ENCODE measurements at places on chromosomes 4 and X.

DNA sequence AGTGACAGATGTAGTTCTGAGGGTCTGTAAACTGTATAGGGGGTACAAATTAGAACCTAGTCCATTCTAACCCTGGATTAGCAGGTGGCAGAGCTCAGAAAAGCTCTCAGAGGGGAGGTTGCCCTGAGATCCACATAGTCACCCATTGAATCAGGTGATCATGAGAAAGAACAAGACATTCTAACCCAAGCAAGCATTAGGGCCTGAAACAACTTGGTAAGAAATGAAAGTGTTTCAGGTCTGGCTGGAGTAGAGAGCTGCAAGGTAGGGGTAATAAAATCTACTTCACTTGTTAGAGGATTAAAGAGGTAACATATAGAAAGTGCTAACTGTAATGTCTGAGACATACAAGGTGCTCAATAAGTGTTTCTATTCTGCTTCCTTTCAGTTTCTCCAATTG is 8.8 kb upstream of the BMP2K start:
- no peak for ATAC-seq

DNA sequence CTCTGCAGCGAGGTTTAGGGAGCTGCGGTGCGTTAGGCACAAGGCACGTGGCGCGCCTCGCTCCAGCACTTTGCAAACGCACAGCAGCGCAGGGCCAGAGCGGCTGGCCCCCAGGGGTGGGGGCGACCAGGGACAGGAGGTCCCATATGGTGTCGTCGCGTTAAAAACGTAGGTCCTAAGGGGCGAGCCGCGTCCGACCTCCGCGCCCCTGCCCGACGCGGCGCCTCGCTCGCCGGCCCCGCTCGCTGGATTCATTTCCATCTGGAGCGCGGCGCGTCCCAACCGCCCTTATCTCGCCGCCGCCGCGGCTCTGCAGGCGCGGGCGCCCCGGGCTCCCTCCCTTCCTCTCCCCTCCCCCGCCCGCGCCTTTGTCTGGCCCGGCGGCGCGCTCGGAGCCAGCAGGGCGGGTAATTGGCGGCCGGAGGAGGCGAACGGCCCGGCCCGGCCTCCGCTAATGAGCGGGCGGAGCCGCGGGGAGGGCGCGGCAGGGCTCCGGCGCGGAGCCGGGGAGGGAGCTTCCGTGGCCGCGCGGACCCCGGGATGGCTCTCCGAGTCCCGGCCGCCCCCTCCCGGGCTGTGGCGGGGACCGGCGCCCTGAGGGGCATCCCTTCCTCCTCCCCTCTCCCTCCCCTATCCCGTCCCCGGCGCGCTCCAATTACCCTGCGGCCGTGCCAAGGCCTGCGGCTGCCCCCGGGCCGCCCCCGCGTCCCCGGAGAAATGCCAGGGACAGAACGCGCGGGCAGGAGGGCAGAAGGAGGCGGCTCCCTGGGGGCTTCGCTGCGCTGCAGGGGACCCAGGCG is 409.0 kb downstream of the BCOR start:
- ATAC-seq, result peak; percentile 79

DNA sequence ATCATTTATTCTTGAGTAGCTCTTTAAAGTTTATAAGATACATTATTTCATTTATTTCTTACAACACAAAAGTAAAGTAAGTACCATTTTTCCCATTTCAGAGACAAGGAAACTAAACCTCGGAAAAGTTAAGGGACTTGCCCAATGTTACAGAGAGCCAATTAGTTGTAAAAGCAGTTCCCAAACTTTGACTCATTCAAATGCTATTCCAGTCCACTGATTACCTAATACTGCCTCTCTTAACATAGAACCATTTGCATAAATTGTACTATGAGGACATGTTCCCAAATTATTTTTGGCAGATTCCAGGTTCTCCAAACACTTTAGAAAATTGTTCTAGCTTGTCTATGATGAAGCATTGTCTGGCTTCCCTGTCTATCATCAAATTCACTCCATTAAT is 45.6 kb upstream of the GRIA3 start:
- peak; percentile 49 for ATAC-seq

DNA sequence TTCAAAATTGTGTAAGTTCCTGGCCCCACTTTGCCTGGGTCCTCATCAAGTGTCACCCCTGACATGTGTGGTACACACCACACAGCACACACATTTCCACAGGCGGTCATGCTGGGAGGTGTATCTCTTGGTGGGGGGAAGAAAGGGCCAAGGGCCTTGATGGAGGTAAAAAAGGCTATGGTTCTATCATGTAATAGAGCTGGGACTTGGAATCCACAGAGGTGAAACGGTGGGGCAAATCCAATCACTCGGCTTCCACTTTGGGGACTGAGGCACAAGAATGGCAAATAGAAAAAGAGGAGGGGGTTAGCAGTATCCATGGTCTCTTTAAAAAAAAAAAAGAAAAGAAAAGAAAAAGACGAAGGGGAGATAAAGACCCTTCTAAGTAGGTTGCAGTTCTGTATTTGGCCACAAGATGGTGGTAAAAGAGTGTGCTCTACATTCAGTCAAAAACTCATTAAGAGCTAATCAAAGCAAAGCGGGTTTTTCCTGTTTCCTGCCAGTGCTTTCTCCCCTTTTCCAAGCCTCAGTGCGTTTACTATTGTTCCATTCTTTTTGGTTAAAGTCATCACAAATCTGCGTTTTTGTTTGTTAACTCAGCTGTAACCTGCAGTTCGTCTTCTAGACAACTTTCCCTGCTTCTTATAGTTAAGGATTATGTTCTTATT is 37.0 kb upstream of the ATP6AP2 start:
- peak; percentile 71 for ATAC-seq

DNA sequence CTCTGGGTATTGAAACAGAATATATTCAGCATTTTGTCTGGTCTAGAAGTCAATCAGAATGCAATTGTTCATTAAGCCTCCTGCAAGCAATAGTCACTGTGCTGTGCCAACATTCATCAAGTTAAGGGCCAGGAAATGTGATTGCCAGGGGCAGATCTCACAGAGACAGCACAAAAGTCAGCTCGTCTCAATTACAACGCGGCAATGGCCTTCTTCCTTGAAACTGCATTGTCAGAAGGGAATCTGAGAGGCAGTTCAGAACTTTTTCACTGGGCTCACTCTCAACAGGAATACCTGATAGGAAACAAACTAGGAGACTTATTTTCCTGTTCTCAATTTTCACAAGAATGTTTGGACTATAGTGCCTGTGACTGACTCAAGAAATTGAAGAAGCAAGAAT is 131.1 kb upstream of the NR3C2 start:
- ATAC-seq, result no peak

GRCh38 chrX:1424147-1424851 is 28.4 kb downstream of the ASMTL start:
- no peak for ATAC-seq

- no peak for ATAC-seq
These were observed 3.9 kb upstream of the SYN1 start for GRCh38 chrX:47623540-47624027.

DNA sequence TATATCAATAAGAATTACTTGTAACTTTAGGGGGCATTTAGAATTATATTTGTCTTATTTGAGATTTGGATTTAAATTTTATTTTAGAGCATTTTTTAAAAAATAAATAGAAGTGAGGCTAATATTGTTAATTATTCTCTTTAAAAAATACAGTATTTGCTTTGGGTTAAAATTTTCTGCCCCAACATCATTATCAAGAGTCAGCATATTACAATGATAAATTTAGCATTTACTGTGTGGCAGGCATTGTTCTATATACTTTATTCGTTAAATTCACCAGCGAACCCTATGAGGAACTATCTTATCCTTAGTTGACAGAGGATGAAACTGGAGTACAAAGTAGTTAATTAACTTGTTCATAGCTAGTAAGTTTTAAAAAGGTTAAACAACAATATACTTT is 34.0 kb downstream of the UBE2K start:
- ATAC-seq, result no peak

DNA sequence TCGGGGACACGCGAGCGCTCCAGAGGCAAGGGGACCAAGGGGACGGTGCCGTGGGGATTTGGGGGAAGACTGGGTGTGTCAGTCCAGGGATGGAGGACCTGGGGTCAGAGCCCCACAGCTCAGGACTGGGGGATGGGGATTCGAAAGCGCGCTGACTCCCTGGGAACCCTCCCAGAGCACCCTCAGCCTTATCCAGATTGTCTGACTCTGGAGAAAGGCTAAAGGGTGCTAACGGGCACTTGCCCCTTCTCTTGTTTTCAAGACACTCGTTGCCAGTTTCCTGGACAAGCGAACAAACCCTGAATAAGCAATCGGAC is 1.1 kb downstream of the DOCK11 start:
- peak; percentile 15 for ATAC-seq

DNA sequence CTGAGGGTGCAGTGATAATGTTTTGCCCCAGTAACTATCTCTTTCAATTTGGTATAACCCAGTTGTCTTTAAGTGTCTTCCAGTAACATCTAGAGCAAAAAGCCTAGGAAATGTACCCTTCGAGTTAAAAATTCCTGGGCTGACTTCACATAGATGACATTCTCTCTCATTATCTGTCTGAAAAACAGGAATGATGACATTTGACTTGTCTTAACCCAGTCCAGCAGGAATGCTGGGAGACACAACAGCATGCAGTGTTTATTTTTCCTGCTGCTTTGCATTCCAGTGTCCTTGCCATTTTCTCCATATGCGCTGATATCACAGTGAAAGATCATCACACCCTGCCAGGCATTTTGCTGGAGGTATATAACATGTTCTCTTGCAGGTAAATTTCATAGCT is 130.0 kb downstream of the SOWAHB start:
- ATAC-seq, result no peak

DNA sequence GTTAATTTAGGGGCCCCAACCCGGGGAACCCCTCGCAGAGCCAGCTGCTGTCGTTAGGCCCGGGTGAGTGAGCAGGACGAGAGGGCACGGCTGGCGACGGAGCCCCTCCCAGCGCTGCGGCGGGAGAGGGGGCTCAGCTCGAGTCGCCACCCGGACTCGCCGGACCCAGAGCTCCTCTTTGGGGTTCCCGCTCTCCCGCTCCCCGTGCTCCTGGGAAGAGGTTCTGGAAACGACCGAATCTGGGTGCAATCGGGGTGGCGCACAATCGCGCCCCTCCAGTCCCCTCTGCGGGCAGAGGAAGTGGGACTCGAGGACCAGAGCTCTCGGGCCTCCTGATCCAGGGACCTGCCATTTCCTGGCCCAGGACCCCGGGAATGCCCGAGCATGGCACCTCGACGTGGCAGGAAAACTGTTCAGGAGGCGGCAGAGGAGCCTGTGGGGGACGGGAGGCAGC is 37.3 kb upstream of the ARAF start:
- peak; percentile 7 for ATAC-seq

- ATAC-seq, result no peak
These were observed 517.3 kb downstream of the TMA16 start for GRCh38 chr4:164011791-164012190.

GRCh38 chr4:2180410-2180809 is 61.5 kb downstream of the HAUS3 start:
- no peak for ATAC-seq

GRCh38 chr4:114601304-114602052 is 2.9 kb downstream of the UGT8 start:
- no peak for ATAC-seq

GRCh38 chr4:137032222-137032621 is 500.1 kb downstream of the PCDH18 start:
- ATAC-seq, result no peak

DNA sequence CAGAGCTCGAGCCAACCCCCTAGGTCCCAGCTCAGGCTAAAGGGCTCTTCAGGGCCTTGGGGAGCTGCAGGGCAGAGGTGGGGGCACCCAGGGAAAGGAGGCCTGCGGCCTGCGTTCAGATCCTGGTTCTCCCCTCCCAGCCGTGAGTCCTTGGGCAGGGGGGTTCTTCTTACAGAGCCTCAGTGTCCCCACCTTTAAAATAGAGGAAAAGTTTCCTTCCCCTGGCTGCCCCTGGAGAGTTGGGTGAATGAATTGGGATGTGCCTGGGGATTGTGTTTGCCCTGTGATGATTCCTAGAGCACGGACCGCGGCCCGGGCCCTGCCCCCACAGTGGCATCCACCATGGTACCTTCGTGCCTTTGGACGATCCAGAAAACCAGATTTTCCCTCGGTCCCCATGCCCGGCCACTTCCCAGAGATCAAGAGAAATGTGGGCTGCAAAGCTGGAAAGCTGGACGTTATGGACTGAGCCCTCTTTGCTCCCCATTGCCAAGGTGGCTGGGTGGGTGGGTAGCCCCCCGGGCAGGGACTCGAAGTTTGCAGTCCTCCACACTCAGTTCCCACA is 11.4 kb downstream of the HTRA3 start:
- ATAC-seq, result no peak

- ATAC-seq, result no peak
These were observed 824 bp upstream of the UGDH start for GRCh38 chr4:39528061-39528465.

GRCh38 chr4:96766359-96766758 is 926.5 kb downstream of the PDHA2 start:
- ATAC-seq, result no peak

DNA sequence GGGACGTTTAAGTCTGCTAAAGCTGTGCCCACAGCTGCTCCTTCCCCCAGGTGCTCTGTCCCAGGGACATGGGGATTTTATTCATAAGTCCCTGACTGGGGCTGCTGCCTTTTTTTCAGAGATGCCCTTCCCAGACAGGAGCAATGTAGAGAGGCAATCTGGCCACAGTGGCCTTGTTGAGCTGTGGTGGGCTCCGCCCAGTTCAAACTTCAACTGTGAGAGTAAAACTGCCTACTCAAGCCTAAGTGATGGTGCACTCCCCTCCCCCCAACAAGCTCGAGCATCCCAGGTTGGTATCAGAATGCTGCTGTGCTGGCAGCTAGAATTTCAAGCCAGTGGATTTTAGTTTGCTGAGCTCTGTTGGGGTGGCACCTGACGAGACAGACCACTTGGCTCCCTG is 1371.4 kb downstream of the ADGRL3 start:
- ATAC-seq, result no peak

GRCh38 chr4:173860094-173860493 is 330.1 kb upstream of the HAND2 start:
- no peak for ATAC-seq

- ATAC-seq, result no peak
These were observed 154.3 kb upstream of the DCAF8L1 start for GRCh38 chrX:28135378-28136047.

- ATAC-seq, result no peak
These were observed 22.6 kb downstream of the ASB11 start for GRCh38 chrX:15292861-15293260.

DNA sequence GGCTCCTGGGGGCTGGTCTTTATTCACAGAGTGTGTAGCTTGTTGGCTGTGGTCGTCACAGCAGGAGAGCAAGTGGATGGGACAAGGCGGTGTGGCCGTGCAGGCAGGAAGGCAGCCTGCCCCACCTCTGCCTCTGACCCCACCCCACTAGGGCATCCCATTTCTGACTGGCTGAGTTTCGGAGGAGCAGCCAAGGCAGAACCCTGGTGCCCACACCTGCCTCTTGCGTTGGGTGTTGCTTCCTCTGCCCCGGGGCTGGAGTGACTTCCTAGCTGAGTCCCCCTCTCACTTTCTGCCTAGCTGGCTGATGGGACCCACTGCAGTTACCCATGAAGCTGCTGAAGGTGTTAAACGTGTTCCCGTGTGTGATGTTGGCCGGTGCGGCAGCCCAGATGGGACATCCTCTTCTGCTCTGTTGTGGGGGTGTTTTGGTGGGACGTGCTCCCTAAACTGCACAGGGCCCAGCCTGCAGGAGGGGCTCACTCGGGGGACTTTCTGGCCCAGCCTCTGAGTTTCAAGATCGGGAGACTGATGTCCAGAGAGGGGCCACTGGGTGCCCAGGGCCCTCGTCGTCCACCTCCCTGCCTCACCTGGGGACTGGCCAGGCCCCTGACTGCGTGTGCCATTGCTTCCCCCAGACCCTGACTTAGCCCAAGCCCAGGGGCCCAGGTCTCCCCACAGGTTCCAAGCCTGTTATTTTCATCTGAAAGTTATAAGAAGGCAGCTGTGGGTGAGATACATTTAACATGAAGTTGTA is 101.5 kb downstream of the PSAPL1 start:
- ATAC-seq, result no peak

All from esophagus mucosa (tissue), 1 donor.